Right kidney (tissue), 9 donors: ENCODE measurements at places on chromosomes 16 and 17.

DNA sequence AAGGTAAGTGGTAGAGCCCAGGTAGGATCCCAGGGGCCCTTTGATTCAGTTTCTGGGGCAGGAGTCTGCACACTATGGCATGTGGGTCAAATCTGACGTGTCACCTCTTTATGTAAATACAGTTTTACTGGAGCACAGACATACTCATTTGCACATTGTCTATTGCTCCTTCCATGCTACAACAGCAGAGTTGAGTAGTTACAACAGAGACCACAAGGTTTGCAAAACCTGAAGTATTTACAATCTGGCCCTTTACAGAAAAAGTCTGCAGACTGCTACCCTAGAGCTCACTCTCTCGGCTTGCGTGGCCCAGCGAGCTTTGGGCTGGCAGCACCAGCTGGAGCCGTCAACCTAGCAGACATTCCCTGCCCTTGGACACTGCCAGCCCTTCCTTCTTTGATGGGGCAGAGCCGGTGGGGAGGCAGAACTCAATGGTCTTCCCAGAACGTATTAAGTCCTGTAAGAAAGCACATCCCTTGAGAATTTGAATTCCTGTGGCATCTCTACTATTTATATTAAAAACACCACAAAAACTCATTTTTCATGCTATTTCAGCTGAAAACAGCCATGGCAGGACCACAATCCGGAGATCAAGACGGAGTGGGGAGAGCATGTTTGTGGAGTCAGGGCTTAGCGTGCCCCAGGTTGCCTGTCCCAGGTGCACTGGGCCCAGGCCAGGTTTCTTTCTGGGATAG, 133.1 kb upstream of the NUDT7 start:
- DNase-seq = no peak

DNA sequence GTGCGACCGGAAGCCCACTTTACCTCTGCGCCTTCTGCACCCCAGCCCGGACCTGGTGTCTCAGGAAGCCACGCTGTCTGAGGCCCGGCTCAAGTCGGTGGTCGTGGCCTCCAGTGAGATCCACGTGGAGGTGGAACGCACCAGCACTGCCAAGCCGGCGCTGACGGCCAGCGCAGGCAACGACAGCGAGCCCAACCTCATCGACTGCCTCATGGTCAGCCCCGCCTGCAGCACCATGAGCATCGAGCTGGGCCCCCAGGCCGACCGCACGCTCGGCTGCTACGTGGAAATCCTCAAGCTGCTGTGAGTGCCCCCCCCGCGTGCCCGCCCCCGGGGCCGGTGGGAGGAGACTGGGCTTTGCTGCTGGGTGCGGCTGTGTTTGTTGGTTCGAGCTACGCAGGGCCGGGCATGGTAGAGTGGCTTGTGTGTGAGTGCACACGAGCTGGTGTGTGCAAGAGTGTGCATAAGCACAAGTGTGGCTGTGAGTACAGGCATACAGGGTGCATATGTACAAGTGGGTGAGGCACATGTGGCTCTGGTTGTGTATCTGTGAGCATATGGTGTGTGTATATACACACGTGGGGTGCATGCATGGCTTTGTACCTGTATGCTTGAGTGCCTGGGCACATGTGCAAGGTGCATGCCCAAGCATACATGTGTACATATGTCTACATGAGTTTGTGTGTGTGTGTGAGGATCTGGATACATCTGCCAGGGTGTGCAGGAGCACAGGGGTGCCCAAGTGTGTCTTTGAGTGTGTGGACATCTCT, 100.6 kb upstream of the PLCG2 start:
- no peak for DNase-seq

- DNase-seq = no peak
Observed at GRCh38 chr17:36862116-36862920, 75.0 kb upstream of the LHX1 start.

DNA sequence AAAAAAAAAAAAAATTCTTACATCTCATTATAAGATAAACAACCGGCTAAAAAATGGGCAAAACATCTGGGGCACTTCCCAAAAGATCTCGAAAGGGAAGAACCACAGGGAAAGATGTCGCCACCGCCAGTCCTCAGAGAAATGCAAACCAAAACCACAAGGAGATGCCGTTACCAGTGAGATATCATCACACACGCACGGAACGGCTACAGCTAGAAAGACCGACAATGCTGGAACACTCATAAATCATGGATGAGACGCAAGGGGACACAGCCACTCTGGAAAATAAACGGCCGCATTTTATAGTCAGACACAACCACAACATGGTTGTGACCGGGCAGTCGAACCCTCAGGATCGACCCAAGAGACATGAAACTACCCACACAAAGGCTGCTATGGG, 24.5 kb downstream of the WDR45B start:
- no peak for DNase-seq

DNA sequence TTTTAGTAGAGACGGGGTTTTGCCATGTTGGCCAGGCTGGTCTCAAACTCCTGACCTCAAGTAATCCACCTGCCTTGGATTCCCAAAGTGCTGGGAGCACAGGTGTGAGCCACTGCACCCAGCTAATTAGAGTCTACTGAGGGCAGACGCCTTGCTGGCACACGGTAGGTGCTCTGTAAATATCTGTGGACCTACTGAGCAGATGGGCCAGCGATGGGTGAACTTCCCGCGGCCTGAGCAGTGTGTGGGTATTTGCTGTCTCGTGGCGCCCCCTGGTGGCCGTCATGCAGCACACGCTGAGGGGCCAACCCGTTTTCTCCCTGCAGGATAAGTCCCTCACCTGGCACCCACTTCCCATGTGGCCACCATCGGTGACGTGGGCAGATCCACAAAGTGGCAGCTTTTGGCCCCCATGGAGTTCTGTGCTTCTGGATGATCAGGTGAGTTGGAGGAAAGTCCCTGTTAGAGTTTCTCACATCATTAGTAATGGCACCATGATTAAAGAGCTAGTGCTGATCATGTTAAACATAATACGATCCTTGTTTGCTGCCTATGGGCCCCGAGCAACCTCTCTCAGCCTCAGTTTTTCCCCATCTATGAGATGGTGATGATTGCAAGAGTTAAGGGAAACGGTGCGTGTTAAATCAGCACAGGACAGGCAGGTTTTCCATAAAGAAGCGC, 40.7 kb downstream of the ZDHHC7 start:
- peak; percentile 62 for DNase-seq

DNA sequence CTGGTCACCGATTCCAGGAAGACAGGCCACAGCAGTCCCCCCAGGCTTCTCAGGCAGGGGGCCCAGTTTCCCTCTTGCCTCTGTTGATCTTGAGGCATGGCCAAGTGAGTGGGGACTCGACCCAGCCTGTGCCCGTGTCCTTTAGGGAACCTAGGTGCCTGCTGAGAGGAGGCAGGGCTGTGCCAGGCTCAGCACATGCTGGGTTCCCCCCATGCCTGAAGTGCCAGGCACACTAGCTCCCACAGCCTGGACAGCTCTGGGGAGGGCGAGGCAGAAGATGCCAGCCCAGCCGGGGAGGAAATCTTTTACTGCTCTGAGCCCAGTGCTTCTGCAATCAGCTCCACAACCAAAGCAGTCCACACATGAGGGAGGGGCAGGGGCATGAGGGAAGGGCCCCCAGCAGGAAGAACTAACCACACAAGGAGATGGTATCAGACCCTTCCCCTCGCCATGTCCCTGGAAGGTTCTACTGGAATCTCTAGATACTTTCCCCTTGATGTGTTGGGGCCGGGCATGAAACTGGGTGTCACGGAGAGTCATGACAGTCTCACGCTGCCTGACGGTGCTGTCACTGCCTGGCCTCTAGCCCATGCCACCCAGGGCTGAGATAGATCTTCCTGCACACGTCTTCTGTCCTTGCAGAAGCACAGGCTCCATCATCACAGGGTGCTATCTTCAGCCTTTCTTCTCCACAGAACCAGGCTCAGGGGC, 25.5 kb downstream of the MYO18A start:
- DNase-seq = no peak

- DNase-seq = no peak
Observed at GRCh38 chr17:3636908-3637373, 381 bp downstream of the CTNS start.

- DNase-seq = no peak
Observed at GRCh38 chr17:78972507-78973105, 7.1 kb downstream of the LGALS3BP start.

GRCh38 chr16:28531777-28532744, 6.7 kb downstream of the NUPR1 start:
- no peak for DNase-seq

- no peak for DNase-seq
Observed at GRCh38 chr16:5706211-5706610, 608.6 kb upstream of the EEF2KMT start.

GRCh38 chr17:50199211-50199802, 2.1 kb downstream of the COL1A1 start:
- no peak for DNase-seq

DNA sequence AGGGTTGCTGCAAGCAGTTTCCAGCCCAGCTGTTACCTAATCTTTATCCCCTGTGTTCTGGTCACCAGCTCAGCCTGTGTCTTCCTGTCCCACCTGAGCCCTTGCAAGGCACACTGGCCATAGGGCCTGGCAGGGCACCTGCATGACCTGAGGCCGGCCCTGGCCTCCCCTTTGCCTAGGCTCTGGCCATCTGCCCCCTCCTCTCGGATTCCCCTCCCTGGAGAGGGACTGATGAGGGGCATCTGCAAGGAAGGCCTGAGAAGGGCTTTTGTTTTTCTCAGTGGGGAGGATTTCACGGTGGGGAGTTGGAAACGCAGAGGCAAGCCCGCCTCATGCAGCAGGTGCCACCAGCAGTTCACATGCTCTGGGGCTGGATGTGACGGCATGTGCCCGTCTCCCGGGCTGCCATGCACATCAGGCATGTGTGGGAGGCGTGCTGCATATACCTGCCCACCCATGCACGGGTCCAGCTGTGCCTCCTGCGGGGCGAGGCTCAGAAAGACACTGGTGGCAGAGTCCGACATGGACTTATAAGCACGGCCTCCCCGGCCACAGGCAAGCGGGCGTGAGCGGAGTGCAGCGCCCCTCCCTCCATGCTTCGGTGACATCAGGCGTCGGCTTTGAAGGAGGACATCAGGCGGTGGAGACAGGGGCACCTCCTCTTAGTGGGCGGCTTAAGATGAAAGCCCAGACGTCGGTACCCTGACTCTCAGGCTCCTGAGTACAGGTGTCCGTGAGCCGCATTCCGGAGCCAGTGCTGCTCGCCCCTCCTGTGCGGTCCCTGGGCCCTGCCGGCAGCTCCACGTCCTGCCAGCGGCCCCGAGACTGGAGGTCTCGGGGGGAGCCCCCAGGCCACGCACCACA, 16.5 kb downstream of the ASPSCR1 start:
- peak; percentile 59 for DNase-seq

DNA sequence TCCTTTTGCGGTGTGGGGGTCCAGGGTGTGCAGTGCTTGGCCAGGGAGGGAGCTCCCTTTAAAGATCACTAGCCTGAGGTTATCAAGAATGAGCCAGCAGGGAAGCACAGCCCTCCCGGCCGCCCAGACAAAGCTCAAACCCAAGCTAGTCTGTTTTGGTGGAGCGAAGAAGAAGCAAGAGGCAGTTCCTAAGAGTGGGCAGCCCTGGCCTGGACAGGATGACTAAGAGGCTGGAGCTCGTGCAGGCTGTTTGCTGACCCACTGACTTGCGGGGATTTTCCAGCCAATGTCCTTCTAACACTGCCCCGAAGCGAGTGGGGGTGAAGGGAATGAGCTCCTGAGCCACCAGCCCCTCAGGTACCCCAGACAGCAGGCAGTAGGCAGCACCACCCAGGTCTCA, 134.4 kb downstream of the COPRS start:
- no peak for DNase-seq

DNA sequence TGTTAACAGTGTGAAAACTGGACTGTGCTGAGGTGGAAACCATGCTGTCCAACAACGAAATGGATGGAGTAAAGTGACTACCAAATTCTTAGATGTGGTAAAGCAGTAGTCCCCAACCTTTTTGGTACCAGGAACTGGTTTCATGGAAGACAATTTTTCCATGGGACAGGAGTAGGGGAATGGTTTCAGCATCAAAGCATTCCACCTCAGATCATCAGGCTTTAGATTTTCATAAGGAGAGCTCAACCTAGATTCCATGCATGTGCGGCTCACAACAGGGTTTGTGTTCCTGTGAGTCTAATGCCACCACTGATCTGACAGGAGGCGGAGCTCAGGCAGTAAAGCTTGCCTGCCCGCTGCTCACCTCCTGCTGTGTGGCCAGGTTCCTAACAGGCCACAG, 11.5 kb downstream of the SLX4 start:
- DNase-seq = no peak

- no peak for DNase-seq
Observed at GRCh38 chr16:52705122-52705521, 158.2 kb upstream of the TOX3 start.

GRCh38 chr17:27975146-27976011, 67.1 kb upstream of the NLK start:
- no peak for DNase-seq

DNA sequence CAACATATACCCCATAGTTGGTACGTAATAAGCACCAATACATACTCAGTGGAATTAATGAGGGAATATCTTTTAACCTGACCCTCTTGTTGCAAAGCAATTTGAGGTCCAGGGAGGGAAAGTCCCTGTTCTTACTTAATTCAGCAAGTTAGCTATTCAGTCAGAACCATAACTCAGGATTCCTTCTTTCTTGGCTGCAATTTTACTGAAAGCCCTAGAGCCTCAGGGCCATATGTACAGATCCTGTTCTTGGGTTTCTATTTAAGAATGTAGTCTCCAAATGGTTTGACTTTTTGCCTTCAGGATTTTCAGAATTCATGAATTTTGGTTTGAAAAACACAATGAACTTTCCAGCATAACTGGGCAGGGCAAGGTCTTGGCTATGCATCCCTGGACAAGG, 436.5 kb downstream of the HS3ST4 start:
- no peak for DNase-seq

- DNase-seq = peak; percentile 69
Observed at GRCh38 chr16:51151435-51151960, 428 bp upstream of the SALL1 start.

DNA sequence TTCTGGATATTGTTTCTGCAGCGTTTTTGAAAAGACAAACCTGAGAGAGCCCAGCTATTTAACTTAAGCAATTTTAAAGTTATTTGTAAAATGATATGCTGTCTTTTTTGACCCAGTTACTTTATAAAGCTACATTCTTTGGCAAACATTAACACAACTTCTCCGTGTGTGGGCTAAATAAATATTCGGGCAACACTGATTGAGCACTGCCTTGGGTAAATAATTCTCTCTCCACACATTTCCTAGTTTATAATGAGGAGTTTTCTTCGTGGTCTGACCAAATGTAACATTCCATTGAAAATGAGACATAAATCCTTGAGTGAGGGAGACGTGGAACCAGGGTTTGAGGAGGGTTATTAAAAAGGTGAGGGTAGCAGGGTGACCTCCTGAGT, 142.8 kb downstream of the WWOX start:
- DNase-seq = peak; percentile 35

- DNase-seq = peak; percentile 25
Observed at GRCh38 chr17:60641810-60642220, 35.8 kb upstream of the BCAS3 start.
